ENCODE measurements at places on chromosomes 3 and 15.

GRCh38 chr15:75178171-75178937, 23.3 kb upstream of the C15orf39 start:
- peak; percentile 76 for DNase-seq

DNA sequence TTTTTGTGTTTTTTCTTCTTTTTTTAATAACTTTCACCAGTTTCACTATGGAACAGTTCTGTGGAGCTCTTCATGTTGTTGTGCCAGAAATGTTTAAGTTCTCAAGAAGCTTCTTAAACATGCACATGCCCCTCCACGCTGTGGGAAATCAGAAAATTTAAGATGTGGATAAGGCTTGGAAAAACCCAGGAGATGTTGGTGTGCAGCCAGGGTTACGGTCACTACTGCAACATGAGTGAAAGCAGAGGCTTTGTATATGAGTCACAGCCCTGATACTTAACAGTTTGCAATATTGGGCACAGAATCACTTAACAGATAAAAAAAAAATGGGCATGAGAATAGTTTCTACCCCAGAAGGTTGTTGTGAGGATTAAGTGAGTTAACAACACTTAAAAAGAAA, 399.9 kb downstream of the LRTM1 start:
- DNase-seq = no peak

DNA sequence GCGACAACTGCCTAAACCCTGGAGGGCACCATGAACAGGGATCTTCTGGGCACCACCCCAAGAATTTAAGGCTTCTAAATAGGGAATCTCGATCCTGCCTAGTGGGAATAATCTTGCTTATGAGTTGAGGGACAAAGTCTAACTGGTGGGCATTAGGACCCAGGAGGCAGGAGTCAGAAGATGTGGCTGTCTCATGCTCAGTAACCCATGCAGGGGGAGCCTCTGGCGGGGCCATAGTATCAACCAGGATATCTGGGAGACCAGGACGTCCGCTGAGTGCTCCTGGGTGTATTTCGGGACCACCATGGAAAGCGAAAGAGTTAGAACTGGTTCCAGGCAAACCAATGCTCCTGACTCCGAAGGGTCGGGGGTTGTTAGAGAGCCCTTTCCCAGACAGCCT, 356.1 kb downstream of the OTOL1 start:
- no peak for DNase-seq

DNA sequence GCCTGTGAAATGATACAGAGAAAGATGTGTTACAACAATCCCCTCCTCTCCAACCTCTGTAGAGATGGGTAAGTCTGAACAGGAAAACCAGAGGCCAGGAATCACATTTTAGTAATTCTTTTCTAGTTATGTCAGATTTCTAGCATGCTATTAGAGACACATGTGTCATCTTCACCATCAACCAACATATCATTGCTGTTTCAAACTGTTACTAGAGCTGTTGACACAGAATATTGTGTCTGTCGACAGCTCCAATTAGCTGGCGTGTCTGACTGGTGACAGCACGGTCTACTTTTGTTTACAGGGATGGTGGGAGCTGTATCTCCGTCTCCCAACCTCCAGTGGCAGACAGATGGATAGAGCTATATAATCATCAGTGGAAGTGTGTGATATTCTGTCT, 393.2 kb downstream of the SOX2 start:
- DNase-seq = no peak

DNA sequence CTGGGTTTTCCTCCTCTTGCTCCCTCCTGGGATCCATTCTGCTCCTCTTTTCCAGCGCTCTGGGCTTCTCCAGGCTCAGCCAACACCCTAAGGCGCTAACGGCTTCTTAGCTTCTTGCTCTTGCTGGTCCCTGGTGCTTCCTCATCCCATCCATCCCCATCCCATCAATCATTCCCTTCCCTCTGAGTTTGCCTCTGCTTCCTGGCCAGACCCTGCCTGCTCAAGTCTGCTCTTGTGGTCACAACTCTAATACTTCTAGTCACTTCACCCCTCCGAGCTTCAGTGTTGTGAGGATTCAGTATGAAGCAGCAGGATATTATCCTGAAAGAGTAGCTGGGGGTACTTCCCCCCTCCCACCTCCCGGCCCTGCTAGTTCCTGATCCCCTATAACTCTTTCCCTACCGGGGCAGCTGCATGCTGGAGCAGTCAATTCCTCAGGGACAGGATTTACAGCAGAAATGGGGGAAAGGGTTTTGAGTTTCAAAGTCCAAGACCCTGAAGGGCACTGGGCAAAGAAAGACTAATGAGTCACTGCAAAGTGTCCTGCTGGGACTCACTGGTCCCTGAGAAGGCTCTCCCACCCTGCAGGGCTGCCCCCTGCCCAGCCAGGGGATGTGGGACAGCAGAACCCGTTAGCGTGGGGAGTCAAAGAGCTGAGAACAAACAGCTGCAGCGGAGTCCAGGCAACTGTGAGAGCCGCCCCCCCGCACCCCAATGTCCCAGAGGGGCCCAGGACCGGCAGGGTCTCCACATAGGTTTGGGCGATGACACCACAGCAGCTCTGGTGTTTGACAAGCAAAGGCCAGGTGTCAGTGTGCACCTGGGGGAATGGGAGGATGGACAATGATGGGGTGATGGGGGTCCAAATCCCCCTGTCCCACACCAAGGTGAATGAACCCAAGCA, 2.3 kb upstream of the SYNM start:
- no peak for DNase-seq

DNA sequence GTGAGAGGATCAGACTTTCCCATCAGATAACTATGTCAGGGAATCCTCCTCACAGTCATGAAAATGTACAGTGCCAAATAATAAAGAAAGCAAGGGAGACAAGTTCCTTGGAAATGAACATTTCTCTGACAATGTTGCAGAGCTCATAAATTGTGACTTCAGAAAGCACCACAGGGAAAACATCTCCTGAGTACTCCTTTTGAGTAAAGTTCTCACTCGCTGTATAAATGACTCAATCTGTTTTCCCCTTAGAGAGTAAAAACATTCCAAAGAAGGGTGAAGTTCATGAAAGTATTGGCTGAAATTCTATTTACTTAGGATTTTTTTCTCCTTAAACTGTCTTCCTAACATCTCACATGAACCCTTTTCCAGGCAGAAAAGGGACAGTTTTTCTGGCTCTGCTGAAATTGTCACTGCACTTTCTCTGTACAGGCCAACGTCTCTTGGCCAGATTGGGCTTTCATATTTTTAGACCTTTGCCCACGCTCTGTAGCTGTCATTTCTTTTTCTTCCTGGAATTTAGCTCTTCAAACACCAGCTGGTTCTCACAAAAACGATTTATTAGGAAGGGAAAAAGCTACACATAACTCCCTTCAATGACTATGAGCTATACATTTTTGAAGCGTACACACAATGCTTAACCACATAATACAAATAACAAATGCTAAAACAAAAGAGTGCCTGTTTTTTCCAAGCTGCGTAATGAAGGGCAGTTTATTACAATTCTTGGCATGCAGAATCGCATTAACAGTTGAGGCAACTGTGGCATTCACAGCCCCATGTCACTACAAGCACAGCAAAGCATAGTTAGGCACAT, 216.1 kb downstream of the ATP8B4 start:
- no peak for DNase-seq

GRCh38 chr15:45399381-45400212, 21.3 kb upstream of the GATM start:
- peak; percentile 30 for DNase-seq

- no peak for DNase-seq
Measured at GRCh38 chr3:107367353-107367752, 9.9 kb upstream of the CCDC54 start.

DNA sequence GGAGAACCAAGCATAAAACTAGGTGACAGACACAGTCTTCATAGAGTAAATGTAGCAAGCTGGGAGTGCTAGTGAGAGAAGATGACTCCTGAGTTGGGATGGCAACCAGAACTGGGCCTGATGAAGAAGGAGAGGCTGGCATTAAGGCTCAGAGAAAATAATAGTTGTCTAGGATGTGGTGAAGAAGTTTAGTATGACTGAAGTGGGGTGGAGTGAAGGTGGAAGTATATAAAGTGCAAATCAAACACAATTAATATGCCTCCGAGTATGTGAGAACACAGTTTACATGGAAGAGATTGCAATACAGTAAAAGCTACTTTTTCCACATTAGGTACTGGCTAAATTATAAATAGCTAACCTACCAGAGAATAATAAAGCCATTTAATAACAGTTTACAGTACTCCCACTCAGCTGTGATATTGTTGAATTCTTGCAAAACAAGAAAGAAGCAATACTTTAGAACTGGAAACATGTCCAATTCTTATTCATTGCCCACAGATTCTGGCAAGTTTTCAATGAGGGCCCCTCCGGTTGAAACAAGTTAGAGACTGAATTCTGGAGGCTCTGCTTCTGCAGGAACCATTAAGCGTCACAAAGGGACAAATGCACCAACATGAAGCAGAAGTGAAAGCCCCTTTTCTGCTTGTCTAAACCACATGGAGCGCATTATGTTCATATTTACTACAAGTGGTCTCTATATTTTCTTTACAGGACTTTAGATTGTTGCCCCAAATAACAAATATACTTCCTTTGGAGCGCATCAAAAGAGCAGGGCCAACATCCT, 243.7 kb downstream of the SLC9A9 start:
- DNase-seq = no peak

DNA sequence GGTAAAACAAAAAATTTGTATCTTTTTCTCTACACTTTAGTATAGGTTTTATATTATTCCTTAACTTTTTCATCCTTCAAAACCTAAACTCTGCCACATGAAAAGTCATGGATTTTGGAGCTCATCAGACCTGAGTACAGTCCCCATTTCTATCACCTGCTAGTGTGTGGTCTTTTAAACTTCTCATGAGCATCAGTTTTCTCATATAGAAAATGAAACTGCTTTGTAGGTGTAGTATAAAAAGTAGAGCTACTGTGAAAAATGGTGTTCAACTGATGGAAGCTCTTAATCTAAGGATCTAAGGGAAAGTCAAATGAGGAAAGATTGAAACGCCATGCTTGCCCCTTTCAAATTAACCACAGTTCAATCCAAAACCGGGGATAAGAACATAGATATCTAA, 686.5 kb downstream of the MECOM start:
- DNase-seq = no peak

DNA sequence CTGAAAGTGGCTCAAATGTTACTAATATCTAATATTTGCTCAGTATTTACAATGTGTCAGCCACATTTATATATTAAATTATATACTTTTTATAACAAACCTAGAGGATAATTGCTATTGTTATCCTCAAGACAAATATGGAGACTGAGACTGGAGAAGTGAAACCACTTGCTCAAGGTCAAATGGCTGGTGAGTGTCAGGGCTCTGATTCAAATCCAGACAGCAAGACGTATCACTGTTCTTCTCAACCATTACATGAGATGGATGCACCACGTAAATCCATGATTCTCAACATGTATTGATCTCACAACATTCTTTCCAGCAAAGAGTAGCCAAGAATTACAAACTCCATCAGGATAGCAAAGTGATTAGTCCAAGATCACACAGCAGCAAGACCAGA, 53.8 kb upstream of the CPB1 start:
- no peak for DNase-seq

- DNase-seq = no peak
Measured at GRCh38 chr15:61889706-61890105, 170.5 kb downstream of the VPS13C start.

GRCh38 chr15:26690778-26691177, 82.1 kb downstream of the GABRB3 start:
- DNase-seq = no peak

DNA sequence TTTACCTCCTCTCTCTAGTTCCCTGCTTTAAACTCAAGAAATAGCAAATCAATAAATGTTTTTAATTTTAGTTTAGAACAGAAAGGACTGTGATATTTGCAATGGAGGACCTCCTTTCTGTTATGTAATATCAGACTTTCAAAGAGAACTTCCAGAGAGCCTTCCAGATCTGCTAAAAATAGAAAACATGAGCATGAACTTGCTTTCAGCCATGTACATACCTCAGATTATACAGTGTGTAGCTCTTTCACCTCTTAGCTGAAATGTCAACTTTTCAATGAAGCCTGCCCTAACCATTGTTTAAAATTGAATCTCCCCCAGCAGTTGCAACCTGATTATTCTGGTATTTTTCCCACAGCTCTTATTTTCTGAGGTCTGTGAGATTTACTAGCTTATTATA, 12.6 kb downstream of the CAPN7 start:
- no peak for DNase-seq

DNA sequence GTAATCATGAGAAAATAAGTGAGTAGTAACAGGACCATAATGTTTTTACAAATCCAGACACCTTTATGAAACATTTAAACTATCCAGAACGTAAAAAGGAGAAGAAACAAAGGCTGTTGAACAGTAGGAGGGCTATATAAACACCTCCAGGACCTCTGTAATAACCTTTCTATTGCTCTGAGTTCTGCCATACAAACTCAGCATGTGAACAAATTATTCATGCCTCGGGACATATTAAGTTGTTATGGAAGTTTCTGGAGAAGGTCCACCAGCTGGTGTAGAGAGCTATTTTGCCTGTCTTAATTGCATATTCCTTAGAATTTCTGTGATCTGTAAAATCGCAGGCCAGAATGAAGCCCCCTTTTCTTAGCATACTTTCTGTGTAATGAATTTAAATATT, 256.3 kb downstream of the UBE2E2 start:
- no peak for DNase-seq

- DNase-seq = no peak
Measured at GRCh38 chr3:15708882-15709677, 88.7 kb downstream of the ANKRD28 start.

DNA sequence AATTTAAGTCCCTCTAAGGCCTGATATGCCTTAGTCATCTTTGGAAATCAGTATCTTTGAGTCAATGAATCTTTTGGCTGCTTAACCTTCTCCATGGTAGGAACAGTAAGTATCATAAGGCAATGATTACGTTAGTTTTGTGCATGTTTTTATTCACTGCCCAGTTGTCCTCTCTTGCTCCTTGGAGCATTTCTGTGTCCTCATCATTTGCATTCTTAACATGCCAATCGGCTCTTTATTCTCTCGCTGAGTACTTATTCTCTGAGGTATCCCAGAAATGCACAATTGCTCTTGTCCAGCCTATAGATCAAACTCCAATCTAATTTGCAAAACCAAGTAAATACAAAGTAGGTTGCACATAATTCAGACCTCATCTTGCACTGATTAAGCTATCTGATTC, 405.0 kb upstream of the IL12A start:
- no peak for DNase-seq

DNA sequence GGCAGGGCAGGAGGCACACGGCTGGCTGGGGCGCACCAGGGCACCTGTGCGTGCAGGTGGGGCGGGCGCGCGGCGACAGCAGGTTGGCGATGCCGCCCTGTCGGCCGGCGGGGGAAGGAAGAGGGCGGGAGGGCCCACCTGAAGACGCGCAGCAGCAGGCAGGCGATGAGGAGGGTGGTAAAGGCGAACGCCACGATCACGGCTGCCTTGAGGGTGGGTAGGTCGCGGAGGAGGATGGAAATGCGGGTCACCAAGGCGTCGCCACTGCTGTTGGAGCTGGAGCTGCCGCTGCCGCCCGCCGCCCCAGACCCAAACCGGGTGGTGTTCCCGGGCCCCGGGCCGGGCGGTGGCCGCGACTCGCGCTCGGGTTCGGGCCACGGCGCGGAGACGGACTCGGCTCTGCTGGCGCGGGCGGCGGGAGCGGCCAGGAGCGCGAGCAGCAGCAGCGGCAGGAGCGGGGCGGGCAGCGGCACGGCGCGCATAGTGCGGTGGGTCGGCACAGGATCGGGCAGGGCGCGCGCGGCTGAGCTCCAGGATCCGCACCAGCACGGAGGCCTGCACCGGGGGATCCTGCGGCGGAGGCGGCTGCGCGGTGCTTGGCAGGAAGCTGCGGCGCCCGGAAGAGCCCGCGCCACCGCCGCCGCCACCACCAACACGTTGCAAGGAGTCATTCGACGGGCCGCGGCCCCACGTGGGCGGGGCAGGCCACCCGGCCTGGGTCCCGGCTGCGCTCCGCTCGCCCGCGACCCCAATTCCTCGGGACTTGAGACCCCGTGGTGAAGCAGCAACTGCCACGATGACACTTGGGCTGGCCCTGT, at the start of gene FAM174B:
TSS of gene FAM174B (minus strand) at position 598 of the 818 bp plus-strand sequence.
- DNase-seq = peak; percentile 82
